ENCODE measurements at places on chromosomes 16 and 17. TPM values are rescaled to one million over a fixed set of nuclear protein-coding genes. Genes with fewer than 3 reads are reported as not detected.
A peak's percentile ranks its signal among the peaks of the same experiment; 100 is the strongest.

DNA sequence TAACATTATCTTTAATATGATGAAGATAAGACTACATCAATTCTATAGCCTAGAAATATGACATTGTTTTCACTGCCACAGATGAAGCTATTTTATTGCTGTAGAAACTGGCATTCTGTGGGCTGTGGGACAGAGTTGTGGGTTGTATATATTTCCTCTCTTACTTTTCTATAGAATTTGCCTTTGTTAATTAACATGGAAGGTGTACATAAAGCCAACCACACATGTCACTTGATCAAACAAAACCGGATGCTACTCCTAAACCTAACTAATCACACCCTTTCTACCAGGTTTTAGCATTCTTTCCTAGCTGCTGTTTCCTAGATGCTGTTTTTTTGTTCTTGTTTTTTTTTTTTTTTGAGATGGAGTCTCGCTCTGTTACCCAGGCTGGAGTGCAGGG is 81.2 kb upstream of the ATP2A3 start:
- no peak overlapping the region for H3K4me3 ChIP-seq
- DNase-seq = no peak
- H3K36me3 ChIP-seq = peaks cover 76% of the 10 kb centered on the region
- H3K27ac ChIP-seq = peak overlapping the region; percentile 83

DNA sequence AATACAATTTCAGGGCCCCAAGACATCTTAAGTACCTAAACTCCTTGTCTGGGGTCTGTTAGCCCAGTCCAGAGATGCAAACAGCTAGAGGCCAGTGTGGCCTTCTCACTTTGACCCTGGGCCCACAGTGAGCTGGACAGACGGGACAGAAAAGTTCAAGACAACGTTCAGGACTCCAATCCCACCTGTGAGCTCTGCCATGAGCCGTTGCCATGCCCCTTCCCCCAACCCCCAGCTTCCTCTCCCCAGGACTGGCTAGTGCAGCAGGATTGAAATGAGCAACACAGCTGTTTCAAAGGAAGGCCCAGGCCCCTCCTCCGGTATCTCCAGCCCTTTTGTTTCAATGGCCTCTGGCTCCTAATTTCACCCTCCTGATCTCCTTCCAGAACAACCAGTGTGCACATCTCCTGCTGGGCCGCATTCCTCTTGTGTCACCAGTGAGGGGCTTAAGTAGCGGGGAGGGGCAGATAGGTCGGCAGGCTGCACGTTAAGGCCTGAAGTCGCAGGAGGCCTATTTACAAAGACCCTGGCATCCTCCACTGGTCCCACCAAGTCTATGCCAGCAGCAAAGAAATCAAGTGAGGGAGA is 11.3 kb downstream of the AXIN2 start:
- peaks cover 5% of the 10 kb centered on the region for H3K36me3 ChIP-seq
- H3K27ac ChIP-seq = no peak overlapping the region
- no peak for DNase-seq
- H3K4me1 ChIP-seq = peaks cover 12% of the 10 kb centered on the region
- no peak overlapping the region for H3K4me3 ChIP-seq

DNA sequence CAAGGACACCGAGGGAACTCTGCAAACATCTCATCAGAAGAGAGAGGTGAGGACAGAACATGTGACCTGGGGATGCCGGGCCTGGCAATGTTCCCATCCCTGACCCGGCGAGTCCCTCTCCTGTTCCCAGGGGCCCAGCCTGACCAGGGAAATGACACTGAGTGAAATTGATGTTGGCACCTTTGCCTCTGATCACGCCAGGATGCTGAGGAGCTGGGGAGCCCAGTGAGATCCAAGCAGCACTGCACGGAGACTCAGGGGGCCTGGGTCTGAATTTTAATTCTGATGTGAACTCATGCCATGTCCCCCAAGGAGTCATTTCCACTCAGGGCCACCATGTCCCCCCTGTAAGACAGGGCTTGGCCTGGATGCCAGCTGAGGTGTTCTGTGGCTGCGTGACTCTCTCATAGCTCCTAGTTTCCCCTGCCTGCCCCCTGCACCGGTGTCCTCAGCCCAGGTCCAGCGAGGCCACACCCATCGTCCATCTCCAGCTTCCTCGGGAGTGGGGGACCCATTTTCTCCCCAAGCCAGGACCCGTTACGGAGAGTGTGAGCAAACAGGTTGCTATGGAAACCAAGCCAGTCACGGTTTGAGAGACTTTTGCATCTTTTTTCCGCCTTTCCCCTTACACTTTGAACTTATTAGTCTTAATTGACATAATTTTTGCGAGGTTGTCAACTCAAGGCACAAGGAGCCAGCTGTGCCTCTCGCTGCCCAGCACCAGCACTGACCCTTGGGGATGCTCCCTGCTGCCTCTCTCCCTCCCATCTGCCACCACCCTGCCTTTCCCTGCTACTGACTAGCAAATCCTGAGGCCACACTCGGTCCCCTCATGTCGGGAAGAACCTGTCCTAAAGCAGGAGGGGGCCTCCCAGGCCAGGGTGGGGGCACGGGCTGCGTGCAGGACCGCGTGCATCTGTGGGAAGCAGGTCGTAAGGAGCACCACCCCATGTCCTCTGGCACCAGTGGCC is 150.0 kb downstream of the SDK2 start:
- no peaks in the 10 kb centered on the region for H3K27me3 ChIP-seq
- H3K36me3 ChIP-seq = no peaks in the 10 kb centered on the region
- H3K4me3 ChIP-seq = no peak overlapping the region
- H3K27ac ChIP-seq = no peak overlapping the region
- no peak for DNase-seq
- no peaks in the 10 kb centered on the region for H3K4me1 ChIP-seq

GRCh38 chr16:11138022-11138768 is 117.8 kb downstream of the SOCS1 start:
- H3K4me3 ChIP-seq = no peak overlapping the region
- H3K4me1 ChIP-seq = peaks cover 43% of the 10 kb centered on the region
- H3K27ac ChIP-seq = no peak overlapping the region
- DNase-seq = no peak
- no peaks in the 10 kb centered on the region for H3K27me3 ChIP-seq

- no peak overlapping the region for H3K4me3 ChIP-seq
- no peak for DNase-seq
These were observed 56.1 kb downstream of the PCTP start for GRCh38 chr17:55806745-55807495.

DNA sequence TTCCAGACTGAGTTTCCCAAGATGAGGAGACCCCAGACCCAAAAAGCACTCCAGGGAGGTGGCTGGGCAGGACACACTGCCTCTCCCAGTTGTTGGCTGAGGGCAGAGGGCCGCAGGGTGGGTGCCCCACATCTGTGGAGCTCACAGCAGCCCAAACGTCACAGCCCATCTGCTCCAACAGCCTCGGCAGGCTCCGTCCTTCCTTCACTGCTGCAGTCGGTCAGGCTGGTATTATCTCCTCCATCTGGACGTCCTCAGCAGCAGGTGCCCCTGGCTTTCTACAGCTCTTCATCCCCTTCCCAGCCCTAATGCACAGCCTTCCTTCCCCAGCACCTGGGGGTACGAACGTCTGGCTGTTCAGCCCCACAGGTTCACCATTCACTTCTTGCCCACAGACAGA is 55.2 kb downstream of the PRMT7 start:
- no peak for DNase-seq
- H3K27ac ChIP-seq = no peak overlapping the region
- H3K4me1 ChIP-seq = peaks cover 35% of the 10 kb centered on the region
- H3K36me3 ChIP-seq = no peaks in the 10 kb centered on the region
- H3K4me3 ChIP-seq = no peak overlapping the region
- peaks cover 37% of the 10 kb centered on the region for H3K27me3 ChIP-seq

DNA sequence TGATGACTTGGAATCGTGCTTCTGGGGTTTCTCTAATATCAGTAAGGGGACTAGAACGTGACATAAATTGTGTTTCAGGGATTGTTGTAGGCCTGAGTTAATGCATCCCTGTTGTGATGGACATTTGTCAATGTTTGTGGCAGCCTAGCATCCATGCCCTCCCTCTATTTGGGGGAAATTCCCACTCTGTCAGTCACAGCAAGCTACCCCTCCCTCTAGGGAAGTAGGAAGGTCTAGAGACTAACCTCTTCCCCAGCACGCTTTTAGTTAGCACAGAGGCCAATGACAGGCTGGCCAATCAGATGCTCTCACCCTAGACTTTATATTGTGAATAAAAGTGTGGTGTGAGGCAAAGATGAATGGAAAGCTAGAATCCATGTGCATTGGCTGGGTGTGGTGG is 32.4 kb upstream of the NF1 start:
- H3K4me3 ChIP-seq = no peak overlapping the region
- DNase-seq = no peak
- H3K36me3 ChIP-seq = no peaks in the 10 kb centered on the region
- no peaks in the 10 kb centered on the region for H3K27me3 ChIP-seq

DNA sequence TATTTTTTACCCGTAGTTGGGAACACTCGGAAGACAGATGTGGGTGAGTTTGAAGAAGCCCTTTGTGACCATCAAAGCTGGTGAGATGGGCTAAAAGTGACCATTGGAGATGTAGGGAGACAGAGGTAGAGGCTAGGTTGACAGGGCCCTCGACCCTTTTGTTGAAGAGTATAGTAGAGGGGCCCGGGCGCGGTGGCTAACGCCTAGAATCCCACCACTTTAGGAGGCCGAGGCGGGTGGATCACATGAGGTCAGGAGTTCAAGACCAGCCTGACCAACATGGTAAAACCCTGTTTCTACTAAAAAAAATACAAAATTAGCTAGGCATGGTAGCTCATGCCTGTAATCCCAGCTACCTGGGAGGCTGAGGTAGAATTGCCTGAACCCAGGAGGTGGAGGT is 16.2 kb upstream of the NFATC3 start:
- no peak overlapping the region for H3K4me3 ChIP-seq
- peaks cover 88% of the 10 kb centered on the region for H3K4me1 ChIP-seq
- H3K27me3 ChIP-seq = no peaks in the 10 kb centered on the region
- DNase-seq = no peak
- peak overlapping the region; percentile 95 for H3K27ac ChIP-seq
- H3K36me3 ChIP-seq = peaks cover 55% of the 10 kb centered on the region

DNA sequence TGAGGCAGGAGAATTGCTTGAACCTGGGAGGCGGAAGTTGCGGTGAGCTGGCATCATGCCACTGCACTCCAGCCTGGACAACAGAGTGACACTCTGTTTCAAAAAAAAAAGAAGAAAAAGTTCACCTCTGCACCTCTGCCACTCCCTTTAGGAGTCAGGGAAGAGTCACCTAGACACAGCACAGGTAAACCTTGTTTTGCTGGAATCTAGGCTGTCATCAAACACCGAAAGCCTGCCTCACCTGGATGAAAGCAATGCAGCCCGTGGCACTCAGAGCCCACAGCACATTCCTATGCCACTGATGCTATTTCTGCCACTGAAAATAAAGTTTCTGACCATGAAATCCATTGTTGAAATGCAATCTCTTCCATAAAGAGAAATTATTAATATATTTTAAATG is 22.2 kb downstream of the CFAP52 start:
- H3K27me3 ChIP-seq = peaks cover 4% of the 10 kb centered on the region
- no peaks in the 10 kb centered on the region for H3K4me1 ChIP-seq
- no peak for DNase-seq
- H3K36me3 ChIP-seq = no peaks in the 10 kb centered on the region

GRCh38 chr16:62068747-62069146 is 32.5 kb upstream of the CDH8 start:
- H3K4me1 ChIP-seq = no peaks in the 10 kb centered on the region
- H3K27ac ChIP-seq = no peak overlapping the region
- H3K36me3 ChIP-seq = no peaks in the 10 kb centered on the region
- no peak for DNase-seq

- no peaks in the 10 kb centered on the region for H3K36me3 ChIP-seq
- H3K27me3 ChIP-seq = peaks cover 19% of the 10 kb centered on the region
- H3K4me3 ChIP-seq = no peak overlapping the region
- H3K27ac ChIP-seq = no peak overlapping the region
- DNase-seq = no peak
These were observed 32.0 kb upstream of the MRPS23 start for GRCh38 chr17:57881783-57882351.

DNA sequence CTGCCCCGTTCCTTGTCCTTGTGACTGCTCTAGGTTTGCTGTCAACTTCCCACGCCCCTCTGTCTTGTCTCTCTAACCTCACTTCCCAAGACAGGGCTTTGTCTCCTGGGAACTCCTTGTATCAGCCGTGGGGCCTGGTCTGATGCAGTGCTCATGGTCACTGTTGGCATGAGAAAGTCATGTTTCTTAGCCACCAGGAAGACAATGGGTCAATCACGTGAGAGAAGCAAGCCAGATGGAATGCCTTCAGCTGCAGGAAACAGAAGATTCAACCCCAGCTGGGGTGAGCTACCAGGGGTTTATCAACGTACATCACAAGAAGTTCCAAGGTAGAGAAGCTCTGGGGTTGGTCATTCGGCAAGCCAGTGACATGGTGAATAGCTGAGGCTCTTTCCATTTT is 116.6 kb downstream of the IRF8 start:
- H3K4me1 ChIP-seq = peaks cover 2% of the 10 kb centered on the region
- H3K27me3 ChIP-seq = peaks cover 13% of the 10 kb centered on the region
- DNase-seq = no peak
- no peak overlapping the region for H3K4me3 ChIP-seq
- peaks cover 3% of the 10 kb centered on the region for H3K36me3 ChIP-seq

DNA sequence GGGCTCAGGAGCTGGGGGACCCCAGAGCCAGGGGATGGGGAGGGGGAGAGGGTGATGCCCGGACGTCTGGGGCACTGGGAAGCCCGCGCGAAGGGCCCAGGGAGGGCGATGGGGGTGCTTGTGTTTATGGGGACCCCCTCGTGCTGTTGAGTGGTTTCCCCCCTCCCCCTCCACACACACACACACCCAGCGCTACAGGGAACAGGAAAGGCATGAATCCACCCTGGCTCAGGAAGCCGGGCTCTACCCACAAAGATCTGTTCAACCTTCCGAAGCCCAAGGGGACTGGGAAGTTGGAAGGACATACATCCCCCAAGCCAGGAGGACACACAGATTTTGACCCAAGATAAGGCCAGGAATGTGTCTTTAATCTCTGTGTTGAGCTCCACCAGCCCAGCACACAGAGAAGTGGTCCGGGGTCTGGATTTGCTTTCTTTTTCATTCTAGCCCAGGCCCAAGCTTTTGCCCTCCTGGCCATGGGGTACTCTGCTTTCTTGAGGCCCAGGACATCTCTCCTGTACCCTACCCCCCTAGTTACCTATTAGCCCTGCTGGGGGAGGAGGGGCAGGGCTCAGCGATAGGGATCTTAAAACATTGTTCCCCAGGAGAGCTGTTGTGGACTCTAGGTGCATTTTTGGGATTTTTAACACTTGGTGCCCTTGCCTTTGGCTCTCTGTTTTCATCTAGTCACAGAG is 1.2 kb downstream of the UBALD2 start:
- peaks cover 57% of the 10 kb centered on the region for H3K36me3 ChIP-seq
- peak overlapping the region; percentile 98 for H3K27ac ChIP-seq
- DNase-seq = peak; percentile 52
- H3K4me3 ChIP-seq = peak overlapping the region; percentile 96
- H3K27me3 ChIP-seq = no peaks in the 10 kb centered on the region
- H3K4me1 ChIP-seq = peaks cover 62% of the 10 kb centered on the region

The FBXW10B gene
- total RNA-seq = 0.15 TPM

The ACSM2B gene
- not detected for total RNA-seq

The DHX58 gene
- 97.3 TPM for total RNA-seq

The CXCL16 gene
- 2.2 TPM for total RNA-seq

The RHBDL3 gene
- total RNA-seq = 0.45 TPM

The LDAF1 gene
- total RNA-seq = 19.2 TPM

The RAB11FIP4 gene
- 41.1 TPM for total RNA-seq

The HSD17B1 gene
- total RNA-seq = 0.73 TPM

Data from activated CD4-positive, alpha-beta memory T cell treated with anti-CD3 and anti-CD28 coated beads, Interleukin-2, amount 10 ng/mL, durations not matched to agents 7 days and 5 days (primary cell).